ENCODE measurements at places on chromosomes 6 and 20.

DNA sequence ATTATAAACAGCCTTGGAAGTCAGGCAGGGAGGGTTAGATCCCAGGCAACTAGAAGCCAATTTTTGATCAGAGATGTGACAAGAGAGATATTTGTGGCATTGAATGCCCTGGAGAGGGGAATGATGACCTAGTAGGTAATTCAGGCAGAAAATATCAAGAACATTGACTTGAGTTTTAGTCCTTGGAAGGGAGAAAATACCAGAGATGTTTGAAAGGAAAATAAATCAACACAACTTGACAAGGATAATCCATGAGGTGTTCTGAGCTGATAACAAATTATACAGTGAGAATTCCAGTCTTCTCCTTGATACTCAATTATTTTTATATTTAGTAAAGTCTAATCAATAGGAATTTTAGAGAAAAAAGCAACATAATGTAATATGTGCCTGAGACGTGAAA lies 10.6 kb upstream of the MARCKS start:
- DNase-seq: no peak

GRCh38 chr20:58774667-58775263 lies 75.9 kb downstream of the GNAS-AS1 start:
- no peak for DNase-seq

- DNase-seq: no peak
Observed at GRCh38 chr6:40244699-40245098, 310.4 kb upstream of the MOCS1 start.

DNA sequence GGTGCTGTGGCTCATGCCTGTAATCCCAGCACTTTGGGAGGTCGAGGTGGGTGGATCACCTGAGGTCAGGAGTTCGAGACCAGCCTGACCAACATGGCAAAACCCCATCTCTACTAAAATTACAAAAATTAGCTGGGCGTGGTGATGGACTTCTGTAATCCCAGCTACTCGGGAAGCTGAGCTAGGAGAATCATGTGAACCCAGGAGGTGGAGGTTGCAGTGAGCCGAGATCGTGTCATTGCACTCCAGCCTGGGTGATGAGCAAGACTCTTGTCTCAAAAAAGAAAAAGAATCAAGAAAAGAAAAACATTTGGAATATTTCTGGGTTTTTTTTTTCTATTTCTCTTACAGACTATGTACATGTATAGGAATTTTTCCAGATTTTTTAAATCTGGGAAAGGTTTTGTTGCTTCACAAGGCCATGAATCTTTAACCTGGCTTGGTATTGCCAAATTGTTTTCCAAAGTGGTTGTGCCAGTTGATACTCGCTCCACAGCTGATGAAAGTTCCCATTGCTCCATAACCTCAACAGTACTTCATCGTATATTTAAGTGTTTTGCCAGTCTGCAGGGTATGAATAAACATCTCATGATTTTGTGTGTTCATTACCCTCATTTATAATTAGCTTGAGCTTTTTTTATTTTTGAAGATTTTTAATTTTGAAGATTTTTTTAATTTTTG lies 33.5 kb downstream of the RNF217 start:
- no peak for DNase-seq

- DNase-seq: no peak
Observed at GRCh38 chr6:100307561-100307960, 157.2 kb downstream of the SIM1 start.

- DNase-seq: peak; percentile 16
Observed at GRCh38 chr6:28816909-28817807, 106.6 kb downstream of the TRIM27 start.

- no peak for DNase-seq
Observed at GRCh38 chr6:83068616-83069015, 1.1 kb downstream of the DOP1A start.

DNA sequence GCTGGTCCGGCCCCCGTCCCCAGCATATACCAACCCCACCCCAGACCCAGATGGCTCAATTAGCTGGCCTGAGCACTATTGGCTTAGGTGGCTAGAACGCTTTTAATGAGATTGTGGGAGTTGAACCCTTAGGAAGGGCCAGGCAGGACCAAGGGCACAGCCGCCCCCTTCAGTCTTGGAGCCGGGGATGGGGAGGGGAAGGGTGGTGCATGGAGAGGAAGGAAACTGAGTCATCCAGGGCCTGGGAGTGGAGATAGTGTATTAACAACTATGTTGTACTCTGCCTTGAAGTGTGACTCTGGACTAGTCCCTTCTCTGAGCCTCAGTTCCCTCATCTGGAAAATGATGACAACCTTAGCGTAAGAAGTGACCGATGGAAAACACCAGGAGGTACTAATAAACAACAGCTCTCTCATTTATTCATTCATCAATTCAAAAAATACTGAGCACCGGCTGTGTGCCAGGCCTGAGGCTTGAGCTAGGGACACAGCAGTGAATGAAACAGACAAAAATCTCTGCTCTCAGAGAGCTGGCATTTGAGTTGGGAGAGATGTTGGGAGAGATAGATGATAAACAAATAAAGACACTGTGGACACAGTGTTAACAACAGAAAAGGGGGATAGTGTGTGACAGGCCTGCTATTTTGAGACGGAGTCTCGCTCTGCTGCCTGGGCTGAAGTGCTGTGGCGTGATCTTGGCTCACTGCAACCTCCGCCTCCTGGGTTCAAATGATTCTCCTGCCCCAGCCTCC lies 11.5 kb downstream of the PEDS1 start:
- no peak for DNase-seq

- DNase-seq: no peak
Observed at GRCh38 chr6:139430899-139431601, 56.6 kb upstream of the CITED2 start.

DNA sequence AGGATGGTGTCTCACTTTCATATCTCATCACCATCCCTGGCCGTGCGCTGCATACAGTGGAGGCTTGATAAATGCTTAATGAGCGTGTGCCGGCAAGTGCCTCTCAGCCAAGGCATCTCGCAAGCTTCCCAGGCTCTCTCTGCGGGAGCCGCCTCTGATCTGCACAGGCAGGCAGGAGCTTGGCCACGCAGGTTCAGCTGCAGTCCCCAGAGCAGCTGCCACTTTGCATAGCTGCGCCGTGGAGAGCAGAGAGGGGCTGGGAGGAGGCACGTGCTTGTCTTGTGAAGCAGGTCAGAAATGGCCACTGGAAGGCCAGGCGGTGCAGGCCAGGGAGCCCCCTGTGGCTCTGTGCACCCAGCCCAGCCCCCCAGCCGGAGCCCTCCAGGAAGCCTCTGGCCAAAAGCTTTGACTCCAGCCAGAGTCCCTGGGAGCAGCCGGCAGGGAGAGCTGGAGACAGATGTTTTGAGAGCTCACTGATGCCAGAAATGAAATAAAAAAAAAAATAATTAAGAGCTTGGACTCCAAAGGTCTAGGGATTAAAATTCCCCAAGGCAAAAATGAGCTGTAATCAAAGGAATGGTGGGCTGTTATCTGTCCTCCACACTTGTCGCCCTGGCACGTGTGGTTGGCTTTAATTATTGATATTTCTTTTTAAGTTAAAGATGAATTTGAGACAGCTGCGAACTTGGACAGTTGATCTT lies 377.0 kb downstream of the CDH4 start:
- no peak for DNase-seq

DNA sequence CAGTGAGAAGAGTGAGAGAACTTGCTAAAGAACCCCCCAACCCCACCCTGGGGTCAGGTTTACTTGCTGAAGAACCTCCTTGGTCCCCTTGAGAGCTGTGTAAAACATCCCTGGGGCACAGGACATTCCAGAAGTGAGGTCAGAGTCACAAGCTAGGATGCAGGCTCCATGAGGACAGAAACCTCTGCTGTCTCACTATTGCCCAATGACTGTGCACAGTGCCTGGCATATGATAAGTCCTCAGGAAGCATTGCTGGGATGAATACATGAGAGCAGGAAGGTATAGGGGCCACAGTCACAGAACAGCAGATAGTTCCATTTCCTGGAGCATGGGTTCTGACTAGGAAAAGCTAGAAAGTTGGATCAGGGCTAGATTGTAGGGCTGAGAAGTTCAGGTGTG lies 18.4 kb downstream of the NT5E start:
- DNase-seq: no peak

DNA sequence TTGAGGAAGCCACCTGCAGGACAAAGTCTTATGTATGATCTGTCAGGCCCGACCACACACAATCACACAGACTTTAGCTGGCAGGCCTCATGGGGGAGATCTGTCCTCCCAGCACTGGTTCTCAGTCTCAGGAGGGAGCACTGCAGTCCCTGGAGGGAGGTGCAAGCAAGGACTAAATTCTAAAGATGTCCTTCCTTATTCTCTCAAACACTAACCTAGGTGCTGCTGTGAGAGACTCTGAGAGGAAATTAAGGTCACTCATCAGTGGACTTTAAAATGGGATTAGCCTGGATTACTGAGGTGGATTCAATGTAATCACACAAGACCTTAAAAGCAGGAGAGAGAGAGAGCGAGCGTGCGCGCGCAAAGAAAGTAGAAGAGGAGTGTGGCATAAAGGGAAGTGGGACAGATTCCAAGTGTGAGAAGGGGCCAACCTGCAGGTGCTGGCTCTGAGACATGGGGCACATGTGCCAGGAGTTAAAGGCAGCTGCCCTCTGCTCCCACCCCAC lies 14.3 kb downstream of the GLO1 start:
- DNase-seq: no peak

DNA sequence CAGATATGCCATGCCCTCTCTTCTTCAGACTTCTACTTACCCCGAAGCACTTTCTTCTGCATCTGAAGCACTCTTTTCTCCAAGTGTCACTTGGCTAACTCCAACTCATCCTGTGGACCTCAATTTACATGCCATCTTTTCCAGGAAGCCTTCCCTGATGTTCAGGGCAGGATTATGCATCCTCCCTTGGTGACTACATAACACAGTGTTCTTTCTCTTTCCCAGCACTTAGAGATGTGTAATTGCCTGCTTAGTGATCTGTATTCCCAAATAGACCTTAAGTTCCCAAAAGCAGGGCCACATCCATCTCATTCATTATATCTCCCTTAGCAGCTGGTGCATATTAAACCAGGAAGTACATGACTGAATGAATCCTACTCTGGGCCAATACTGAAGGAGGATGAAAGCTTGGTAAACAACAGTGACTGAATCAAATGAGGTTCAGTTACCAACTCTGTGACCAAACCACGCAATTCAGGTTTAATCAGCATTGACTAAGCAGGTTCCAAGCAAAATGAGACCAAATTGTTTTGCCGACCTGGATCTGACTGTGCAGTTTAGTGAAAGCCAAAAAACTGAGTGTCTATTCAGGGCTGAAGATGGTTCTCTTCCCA lies 121.4 kb upstream of the TCF21 start:
- no peak for DNase-seq

DNA sequence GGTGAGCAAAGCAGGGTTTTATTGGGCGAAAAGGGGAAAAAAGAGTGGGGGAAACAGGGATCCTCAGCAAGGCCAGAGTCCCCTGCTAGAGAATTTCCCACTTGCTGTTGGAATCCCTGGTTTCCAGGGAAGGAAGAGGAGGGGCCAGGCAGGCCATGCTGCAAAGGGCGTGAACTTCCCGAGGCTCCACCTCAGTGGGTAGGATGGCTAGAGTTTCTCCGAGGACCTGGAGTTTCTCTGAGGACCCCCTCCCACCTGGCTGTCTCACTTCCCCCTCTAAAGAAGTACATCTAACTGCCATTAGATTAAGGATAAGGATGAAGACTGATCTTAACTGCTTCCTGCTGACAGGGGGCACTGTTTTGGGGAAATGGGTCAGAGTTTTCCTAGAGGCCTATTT lies 1239.3 kb upstream of the GJE1 start:
- no peak for DNase-seq

DNA sequence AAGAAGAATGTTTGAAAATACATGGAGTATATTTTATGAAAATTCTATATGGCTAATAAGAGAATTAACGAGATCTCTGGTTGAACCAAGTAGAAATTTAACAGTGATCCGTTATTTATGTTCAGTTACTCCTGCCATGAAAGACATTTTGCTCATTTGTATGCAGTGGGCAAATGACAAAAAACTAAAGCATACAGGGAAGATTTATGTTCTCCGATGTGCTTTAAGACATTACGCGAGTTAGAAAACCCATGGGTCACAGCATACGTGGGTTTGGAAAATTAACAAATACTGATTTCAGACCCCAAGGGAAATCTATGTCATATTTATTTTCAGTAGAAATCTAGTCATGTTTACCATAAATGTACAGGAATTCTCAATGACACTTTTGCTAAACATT lies 90.1 kb downstream of the BMP5 start:
- no peak for DNase-seq

- peak; percentile 16 for DNase-seq
Observed at GRCh38 chr20:4519534-4519933, 202.2 kb upstream of the PRND start.

DNA sequence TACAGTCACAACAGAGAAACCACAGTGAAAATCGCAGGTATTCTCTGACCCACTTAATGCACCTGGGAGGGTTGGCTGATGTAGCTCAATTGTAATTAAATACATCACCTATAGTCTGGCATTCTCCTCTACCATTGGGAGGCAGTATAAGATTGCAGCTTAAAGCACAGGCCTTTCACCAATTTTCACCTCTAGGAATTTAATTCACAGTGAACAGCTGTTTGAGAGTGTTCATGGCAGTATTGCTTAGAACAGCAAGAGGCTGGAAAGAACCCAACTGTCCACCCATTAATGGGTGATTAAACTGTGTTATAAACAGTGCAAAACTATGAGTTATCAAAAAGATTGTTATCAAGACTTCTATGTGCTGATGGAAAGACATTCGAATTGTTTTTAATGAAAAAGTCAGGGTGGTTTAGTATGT lies 2.0 kb downstream of the EDEM2 start:
- peak; percentile 37 for DNase-seq

GRCh38 chr6:127051571-127052260 lies 66.8 kb upstream of the RSPO3 start:
- no peak for DNase-seq

- no peak for DNase-seq
Observed at GRCh38 chr6:55069132-55069781, 105.1 kb upstream of the HCRTR2 start.

DNA sequence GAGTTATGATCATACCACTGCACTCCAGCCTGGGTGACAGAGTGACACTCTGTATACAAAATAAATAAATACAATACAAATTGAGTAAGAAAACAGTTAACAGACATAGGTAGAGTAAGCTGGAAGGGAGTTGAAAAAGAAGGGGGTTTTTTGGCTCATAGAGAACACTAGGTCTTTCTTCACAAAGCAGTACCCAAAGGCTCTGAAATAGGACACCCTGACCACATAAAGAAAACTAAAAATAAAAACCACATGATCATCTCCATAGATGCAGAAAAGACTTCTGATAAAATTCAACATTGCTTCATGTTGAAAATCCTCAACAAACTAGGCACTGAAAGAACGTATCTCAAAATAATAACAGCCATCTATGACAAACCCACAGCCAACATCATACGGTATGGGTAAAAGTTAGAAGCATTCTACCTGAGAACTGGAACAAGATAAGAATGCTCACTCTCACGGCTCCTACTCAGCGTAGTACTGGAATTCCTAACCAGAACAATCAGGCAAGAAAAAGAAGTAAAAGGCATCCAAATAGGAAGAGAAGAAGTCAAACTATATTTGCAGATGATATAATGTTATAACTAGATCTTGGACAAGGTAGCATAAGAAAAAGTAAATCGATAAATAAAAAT lies 48.6 kb downstream of the TOMM6 start:
- DNase-seq: no peak
